Posterior cingulate gyrus (tissue), 11 donors: ENCODE measurements at places on chromosomes 4 and X.

DNA sequence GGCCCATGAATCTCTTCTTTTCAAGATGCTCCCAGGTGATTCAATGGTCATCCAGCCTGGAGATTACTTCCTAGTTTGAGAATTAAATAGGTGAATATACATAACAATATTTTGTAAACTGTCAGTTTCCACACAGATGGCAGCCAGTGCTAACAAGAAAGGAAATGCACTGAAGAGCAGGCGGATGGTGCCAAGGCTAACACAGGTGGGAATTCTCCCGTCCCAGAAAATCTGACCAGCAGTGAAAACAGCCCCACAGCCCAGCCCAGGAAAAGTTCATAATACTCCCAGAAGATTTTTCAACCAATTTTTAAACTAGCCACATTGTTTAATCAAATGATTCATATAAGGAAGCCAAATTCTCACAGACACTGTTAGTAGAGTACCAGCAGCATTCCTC is 387.2 kb upstream of the GATB start:
- no peak for DNase-seq

GRCh38 chrX:43559644-43560043 is 96.5 kb upstream of the MAOA start:
- DNase-seq: no peak

DNA sequence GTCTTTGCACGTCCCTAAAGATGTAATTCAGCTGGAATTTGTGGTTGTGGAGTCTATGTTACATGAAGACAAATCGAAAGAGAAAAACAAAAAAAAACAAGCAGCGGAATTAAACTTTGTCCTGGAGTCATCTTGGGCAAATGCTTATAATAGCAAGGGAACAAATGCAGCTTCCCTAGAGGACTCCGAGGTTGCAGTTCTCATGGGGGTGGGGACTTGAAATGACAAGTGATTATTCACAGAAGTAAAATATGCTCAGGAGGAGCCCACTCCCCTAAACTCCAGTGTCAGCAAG is 362.4 kb downstream of the ARHGAP24 start:
- DNase-seq: no peak

DNA sequence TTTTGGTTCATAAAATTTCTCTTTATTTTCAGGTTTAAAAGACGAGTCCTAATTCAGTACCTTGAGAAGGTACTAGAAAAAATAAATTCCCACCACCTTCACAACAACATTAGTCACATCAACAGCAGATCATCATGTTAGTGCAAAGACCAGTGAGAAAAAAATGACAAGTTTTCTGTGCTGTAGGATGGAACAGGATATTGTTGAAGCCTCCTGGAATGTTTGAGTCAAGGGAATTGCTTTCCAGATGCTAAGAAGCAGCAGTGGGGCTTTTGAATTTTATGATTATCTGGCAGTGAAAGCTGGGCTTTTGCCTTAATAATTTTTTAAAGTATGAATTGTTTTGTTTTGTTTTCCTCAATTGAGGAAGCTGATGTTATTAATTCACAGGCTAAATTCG is 61.0 kb downstream of the INTS6L start:
- no peak for DNase-seq

DNA sequence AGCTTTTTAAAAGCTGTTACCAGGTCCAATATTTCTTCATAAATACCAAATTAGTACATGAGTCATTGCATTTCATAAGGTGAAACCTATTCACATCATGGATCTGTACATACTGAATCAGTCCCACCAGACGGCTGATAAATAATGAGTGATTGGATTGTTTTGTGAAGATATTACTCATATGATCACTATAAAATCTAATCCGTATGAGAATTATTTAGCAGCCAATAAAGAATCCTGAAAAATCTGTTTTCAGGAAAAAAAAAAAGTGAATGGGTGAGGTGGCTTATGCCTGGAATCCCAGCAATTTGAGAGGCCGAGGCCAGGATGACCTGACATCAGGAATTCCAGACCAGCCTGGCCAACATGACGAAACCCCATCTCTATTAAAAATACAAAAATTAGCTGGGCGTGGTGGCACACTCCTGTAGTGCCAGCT is 438.1 kb downstream of the INPP4B start:
- no peak for DNase-seq

DNA sequence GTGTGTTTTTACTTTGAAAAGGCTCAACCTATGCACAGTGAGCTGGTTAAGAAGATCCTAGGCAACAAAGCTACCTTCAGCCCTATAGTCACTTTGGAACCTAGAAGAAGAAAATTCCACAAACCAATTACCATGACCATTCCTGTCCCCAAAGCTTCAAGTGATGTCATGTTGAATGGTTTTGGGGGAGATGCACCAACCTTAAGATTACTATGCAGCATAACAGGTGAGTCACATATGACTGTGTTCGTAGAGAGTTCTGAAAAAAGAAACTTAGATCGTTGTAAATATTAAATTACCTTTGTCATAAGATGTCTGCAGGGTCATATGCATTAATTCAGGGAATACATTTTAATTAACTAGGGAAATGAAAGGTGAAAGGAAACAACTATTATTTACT is 287.1 kb downstream of the ANK2 start:
- DNase-seq: no peak

- DNase-seq: no peak
These were observed 517.7 kb downstream of the BCOR start for GRCh38 chrX:39580043-39580442.

- DNase-seq: no peak
These were observed 162.4 kb downstream of the ASB9 start for GRCh38 chrX:15107367-15107988.

- no peak for DNase-seq
These were observed 9.0 kb downstream of the RNF150 start for GRCh38 chr4:141124224-141124623.

DNA sequence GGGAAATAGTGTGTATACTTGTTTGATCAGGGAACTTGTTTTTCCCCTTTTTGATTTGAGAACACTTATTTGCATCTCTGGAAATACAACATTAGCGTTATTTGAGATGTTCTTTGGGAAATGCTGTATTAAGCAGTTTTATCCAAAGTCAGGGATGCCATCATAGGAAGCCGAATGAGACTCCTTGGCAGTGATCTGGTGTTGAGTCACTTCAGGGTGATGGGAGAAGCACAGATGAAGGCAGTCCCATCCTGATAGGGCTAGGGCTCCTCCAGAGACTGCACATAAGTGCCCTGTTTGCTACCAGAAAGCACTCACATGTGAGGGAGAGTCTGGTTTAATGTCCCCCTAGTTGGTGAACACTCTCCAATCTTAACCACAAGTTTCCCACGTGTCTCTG is 62.3 kb downstream of the IL1RAPL1 start:
- DNase-seq: no peak

GRCh38 chr4:157509341-157509740 is 288.8 kb downstream of the GRIA2 start:
- DNase-seq: no peak

GRCh38 chrX:110145854-110146253 is 142.9 kb downstream of the TMEM164 start:
- no peak for DNase-seq

DNA sequence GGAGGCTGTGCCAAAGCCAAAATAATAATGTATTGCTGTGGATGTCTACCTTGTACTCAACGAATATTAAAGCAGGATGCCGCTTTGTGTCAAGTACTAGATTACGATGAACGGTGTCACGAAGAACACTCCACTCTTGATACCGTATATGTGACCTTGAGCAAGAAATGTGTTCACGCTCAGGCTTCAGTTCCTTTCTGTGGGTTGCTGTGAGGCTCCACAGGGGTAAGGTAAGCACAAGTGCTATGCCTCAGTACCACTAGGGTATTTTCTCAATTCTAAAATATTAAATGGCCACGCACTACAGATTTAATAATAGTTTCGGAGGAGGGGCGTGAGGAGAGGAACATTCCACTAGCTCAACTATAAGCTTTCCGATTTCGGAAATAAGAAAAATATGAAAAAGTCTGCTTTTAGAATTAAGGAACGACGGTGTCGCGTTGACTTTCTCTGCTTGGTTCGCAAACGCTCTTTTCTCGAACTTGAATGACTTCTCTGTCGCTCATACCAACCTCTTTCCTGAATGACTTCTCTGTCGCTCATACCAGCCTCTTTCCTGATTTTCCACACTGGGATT is 607 bp upstream of the SCOC start:
- no peak for DNase-seq

DNA sequence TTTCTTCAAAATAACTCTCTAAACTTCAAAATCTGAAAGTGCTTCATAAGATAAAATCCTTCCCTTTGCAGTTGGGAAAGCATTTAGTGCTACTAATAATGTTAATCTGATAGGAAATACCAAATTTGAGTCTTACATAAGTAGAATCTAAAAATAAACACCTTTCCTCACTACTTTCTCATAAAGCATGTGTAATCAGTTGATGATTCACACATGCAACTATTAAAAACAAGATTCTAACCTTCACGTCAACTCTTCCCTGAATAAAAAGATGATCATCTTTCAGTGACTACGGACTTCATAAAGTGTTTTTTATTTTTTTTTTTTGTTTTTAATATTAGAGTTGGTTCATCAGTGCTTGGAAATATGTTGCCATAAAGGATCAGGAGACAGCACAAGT is 172.6 kb downstream of the ACTRT1 start:
- DNase-seq: no peak

DNA sequence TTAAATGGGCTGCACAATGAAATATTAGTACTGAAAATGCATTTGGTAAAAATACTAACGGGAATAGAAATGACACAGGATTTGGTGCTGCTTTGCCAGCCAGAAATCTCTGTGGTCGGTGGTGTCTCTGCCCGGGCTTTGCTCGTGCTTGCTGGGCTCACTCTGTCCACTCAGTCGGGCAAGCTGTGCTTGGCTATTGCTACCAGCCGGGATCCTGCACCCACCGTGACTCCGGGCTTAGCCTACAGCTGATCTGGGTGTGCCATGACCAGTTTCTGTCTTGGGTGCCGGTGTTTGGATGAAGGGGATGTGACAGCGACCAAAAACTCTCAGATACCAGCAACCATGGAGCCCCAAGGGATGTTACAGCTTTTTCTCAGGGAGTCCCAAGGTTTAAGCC is 487.7 kb downstream of the TECRL start:
- no peak for DNase-seq

GRCh38 chrX:31715675-31716074 is 643.8 kb upstream of the FTHL17 start:
- DNase-seq: no peak

DNA sequence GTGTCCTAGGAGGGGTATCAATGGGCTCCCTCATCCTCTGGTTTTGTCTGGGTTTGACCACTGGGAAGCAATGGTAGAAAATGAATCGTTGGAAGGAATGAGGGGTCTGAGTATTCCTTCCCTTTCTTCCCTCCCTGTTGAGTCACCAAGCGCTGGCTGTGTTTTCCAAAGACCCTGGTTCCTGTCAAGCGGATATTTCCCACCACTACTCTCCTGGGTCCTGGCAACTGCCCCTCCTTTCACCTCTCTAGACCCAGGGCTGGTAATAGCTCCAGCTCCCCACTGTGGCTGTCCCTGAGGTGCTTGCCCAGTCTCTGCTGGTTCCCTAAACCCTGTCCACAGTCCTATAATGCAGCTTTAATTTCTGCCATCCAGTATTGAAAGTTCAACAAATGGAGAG is 22.2 kb downstream of the SMIM43 start:
- DNase-seq: no peak

GRCh38 chrX:23883737-23884354 is 23.9 kb downstream of the APOO start:
- DNase-seq: no peak

- no peak for DNase-seq
These were observed 372.9 kb downstream of the KLHL13 start for GRCh38 chrX:117743469-117744251.

- no peak for DNase-seq
These were observed 10.7 kb downstream of the PLS3 start for GRCh38 chrX:115571712-115572111.

- no peak for DNase-seq
These were observed 3.1 kb downstream of the SYAP1 start for GRCh38 chrX:16722481-16722880.

GRCh38 chrX:132592880-132593279 is 104.0 kb upstream of the MBNL3 start:
- DNase-seq: no peak

- DNase-seq: no peak
These were observed 78.4 kb downstream of the LUZP4 start for GRCh38 chrX:115367951-115368350.

- no peak for DNase-seq
These were observed 281.4 kb downstream of the ZIC3 start for GRCh38 chrX:137847376-137847775.

DNA sequence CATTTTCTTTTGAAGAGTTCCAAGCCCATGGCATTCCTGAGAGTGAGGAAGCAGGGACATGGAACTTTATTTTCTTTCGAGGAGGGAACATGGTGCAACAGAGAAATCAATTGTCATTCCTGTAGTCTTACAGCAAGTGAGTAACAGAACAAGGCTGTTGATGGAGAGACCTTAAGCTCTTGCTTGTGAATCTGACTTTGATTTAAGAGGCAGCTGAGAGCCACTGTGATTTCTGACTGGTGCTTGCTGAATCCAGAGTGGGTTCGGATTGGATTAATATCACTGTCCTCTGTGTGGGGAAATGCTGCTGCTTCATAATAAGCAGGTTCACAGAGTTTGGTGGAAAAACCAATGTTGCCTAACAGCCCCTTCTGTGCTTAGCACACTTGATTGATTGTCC is 4.7 kb upstream of the ATP1B4 start:
- DNase-seq: no peak

- no peak for DNase-seq
These were observed 185.8 kb upstream of the RPS6KA3 start for GRCh38 chrX:20452487-20452886.

GRCh38 chrX:67725471-67725870 is 181.7 kb downstream of the AR start:
- DNase-seq: no peak

DNA sequence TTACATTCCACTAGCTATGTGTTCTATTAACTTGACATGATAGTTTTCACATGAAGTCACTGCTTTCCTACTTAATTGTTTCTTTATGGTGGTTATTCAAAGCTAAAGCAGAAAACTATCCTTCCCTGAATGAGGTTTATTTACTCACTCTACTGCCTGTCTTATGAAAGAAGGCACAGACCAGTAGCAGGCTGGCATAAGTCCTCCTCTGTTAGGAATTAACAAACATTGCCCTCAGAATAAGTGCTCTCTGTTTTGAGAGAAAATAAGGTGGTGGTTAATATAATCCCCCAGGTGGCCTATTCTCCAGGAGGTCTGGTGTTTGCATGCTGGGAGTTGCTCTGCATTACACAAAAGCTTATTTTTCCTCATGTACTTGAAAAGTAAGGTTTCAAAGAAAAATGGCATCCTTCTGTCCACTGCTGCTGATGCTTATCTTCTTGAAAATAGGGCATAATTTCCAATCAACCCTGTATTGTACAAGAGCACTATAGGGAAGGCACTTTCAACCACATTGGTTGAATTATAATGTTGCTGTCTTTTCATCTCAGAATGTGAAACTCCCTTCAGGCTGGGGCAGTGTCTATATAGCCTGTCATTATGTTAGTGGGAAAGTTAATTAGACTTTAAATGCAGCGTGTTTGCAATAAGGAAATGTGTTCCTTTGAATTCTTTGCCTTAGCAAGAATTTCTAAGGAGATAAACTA is 119.7 kb upstream of the TBC1D9 start:
- DNase-seq: no peak
